Activated T-cell treated with anti-CD3 and anti-CD28 coated beads for 24 hours (primary cell): ENCODE measurements at places on chromosomes 12 and 14.
A peak's percentile ranks its signal among the peaks of the same experiment; 100 is the strongest.

DNA sequence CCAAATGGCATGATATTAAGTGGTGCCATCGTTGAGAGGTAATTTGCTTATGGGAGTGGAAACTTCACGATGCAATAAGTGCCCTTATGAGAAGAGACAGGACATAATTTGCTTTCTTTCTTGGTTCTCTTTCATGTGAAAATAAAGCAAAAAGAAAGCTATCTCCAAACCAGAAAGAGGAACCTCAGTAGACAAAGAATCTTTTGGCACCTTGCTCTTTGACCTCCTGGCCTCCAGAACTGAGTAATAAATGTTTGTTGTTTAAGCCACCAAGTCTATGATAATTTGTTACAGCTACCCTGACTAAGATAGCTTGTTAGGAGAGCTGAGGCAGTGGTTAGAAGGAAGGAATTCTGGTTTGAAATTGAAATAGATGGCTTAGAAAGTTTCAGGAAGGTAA, 39.6 kb downstream of the CCER1 start:
- no peak for DNase-seq

- DNase-seq, result no peak
These were observed 52.5 kb downstream of the KANSL2 start for GRCh38 chr12:48629541-48629940.

DNA sequence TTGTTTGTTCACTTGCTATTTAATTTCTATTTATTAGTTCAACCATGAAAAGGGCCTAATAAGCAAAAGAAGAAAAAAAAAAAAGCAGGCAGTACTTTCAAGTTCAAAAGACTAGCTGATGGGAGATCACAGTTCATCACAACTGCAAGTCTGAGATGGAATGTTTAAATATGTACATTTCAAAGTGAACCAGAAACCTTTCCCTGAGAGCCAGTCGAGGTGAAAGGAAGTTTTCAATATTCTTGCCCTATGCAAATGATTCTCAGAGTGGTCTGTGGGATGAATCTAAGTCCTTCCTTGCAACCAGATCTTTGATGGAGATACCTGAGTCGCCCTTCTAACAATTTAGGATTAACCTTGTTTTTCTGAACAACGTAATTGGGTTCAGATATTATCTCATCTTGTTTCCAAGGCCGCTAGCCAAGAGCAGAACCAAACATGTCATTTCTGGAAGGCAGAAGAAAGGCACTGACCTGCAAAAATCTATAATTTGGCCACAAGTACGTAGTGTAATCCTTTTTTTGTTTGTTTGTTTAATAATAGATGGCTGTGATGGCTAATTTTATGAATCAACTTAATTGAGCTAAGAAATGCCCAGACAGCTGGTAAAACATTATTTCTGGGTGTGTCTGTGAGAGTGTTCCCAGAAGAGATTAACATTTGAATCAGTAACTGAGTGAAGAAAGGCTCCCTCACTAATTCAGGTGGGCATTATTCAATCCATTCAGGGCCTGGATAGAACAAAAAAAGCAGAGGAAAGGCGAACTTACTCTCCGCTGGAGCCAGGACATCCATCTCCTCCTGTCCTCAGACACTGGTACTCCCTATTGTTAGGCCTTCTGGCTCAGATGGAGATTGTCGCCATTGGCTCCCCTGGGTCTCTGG, 171.1 kb upstream of the TMPO start:
- DNase-seq, result no peak

- DNase-seq, result no peak
These were observed 202 bp downstream of the YAF2 start for GRCh38 chr12:42237853-42238239.

- no peak for DNase-seq
These were observed 60.0 kb upstream of the FBXO33 start for GRCh38 chr14:39492267-39492666.

GRCh38 chr12:17928708-17929366, 161.2 kb downstream of the RERGL start:
- DNase-seq, result no peak

- no peak for DNase-seq
These were observed 958 bp downstream of the RTN1 start for GRCh38 chr14:59869381-59870255.

DNA sequence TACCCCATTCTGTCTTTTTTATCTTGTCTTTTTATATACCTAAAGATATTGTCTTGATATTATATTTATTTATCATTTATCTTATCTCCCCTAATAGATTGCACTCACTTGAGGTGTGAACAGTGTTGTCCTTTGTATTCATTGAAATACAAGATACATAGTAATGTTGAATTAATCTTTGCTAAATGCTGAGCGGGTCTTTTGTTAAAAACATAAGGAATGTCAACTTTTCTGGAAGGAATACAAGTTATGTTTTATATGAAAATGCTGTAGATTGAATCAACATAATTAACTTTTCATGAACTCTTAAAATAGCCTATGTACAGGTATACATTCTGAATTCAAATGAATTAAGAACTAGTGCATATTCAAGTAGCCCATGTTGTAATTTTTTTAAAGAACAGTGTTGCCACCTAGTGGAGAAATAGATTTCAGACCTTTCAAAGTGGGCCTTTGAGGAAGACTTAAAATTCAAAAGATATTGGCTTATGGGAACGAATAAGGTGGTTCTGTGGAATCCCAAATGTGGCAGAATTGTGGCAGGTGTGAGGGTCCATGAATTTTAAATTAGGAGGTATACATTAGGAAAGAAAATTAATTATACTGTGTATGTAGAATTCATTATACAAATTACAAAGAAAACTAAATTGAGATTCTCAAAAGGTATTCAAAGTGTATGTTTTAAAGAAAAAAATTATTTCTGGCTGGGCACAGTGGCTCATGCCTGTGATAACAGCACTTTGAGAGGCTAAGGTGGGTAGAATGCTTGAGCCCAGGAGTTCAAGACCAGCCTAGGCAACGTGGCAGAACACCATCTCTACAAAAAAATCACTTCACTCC, 19.1 kb downstream of the BBOF1 start:
- no peak for DNase-seq

- DNase-seq, result no peak
These were observed 130.8 kb downstream of the EFCAB11 start for GRCh38 chr14:89823743-89824142.

- DNase-seq, result no peak
These were observed 99.2 kb downstream of the SNAPC1 start for GRCh38 chr14:61861320-61861865.

GRCh38 chr12:95185854-95186253, 31.4 kb downstream of the FGD6 start:
- no peak for DNase-seq

- DNase-seq, result no peak
These were observed 13.5 kb downstream of the SINHCAF start for GRCh38 chr12:31312431-31312830.

- no peak for DNase-seq
These were observed 13.1 kb upstream of the PRKAG1 start for GRCh38 chr12:49031573-49032161.

- DNase-seq, result no peak
These were observed 1502.6 kb upstream of the FLRT2 start for GRCh38 chr14:84027351-84027750.

DNA sequence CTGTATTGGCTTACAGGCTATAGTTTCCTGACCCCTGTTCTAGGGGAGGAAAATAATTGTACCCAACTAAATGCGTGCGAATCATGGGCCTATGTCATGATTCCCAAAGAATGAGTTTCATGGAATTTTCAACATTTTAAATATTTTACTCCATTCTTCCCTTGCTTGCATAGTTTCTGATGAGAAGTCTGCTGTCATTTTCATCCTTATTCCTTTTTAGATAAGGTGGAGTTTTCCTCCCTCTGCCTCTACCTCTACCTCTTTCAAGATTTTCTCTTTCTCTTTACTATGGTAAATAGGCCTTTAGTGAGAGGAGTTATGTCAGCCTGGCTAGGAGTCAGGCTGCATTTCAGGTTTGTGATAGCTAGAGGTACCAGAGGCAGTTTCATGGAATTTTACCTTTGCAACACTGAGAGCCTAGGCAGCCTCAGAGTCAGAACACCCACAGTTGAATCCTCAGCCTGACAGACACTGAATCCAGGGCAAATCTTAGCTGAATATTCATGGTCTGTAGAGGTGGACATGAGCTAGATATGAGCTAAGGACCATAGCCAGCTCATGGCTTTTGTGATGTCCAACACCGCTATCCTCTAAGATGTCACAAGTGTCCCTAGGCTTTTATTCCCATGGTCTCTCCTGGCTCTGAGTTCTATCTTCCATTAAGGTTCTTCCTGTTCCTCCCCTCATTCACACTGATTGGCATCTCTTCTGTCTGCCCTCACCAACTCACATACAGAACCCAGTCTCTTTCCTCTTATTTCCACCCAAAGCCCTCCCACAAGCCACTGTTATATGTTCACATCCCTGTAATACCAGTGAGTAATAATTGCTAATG, 6.0 kb downstream of the SERPINA3 start:
- DNase-seq, result no peak

DNA sequence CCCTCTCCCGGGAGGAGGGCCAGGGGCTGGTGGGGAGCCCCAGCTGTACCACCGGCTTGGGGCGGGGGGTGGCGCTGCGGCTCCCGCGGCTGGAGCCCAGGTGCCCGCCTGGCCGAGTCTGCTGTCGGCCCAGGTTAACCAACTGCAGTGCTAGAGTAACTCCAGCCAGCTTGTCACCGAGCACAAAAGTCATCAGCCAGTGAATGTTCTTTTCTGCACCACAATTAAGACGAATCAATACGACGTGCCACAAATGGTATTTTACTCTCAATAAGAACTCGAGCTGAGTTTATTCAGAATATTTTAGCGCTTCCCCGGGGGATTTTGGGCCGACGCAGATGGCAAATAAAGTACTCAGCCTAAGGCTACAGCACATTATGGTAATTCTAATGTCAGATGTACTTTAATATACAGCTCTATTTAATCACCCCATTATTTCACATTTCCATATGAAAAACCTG, 83.2 kb downstream of the BCL11B start:
- DNase-seq, result no peak

- no peak for DNase-seq
These were observed 12.1 kb downstream of the TCL1A start for GRCh38 chr14:95701846-95702221.

- DNase-seq, result no peak
These were observed 454.2 kb downstream of the AEBP2 start for GRCh38 chr12:19893514-19893913.

- no peak for DNase-seq
These were observed 26.8 kb downstream of the AREL1 start for GRCh38 chr14:74685921-74686678.

DNA sequence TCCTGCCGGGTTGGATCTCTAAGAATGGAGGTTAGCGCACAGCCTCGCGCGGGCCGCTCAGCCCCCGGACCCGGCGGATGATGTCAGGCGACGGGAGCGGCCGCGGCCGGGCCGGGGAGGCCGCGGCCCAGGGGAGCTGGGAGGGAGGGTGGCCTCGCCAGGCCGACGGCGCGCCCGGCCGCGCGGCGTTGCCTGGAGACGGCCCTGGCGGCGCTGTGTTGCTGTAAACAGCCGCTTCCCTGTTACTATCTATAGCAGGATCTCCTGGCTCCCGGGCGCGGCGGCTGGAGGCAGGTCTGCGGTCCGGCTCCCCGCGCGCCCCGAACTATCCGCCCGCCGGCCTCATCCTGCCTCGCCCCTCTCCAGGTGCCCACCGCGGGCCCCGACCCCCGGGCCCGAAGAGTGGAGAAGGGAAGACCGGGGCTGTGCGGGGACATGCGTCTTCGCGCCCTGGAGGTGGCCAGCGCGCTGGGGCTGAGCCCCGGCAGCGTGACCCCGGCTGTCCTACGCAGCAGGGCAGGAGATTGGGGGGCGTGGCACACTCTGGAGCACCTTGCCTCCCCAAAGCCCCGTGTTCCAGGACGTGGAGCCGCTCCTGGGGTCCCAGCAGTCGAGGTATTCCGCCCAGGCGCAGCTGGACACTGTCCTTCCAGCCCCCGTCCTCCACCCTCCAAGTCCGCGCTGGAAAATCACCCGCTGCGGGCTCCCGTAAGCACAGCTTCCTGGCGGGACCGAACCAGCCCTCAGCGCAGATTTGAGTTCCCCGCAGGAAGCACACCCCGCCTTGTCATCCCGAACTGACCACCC, 1.4 kb upstream of the FOS start:
- no peak for DNase-seq

GRCh38 chr14:25215607-25216006, 165.7 kb upstream of the STXBP6 start:
- DNase-seq, result no peak

DNA sequence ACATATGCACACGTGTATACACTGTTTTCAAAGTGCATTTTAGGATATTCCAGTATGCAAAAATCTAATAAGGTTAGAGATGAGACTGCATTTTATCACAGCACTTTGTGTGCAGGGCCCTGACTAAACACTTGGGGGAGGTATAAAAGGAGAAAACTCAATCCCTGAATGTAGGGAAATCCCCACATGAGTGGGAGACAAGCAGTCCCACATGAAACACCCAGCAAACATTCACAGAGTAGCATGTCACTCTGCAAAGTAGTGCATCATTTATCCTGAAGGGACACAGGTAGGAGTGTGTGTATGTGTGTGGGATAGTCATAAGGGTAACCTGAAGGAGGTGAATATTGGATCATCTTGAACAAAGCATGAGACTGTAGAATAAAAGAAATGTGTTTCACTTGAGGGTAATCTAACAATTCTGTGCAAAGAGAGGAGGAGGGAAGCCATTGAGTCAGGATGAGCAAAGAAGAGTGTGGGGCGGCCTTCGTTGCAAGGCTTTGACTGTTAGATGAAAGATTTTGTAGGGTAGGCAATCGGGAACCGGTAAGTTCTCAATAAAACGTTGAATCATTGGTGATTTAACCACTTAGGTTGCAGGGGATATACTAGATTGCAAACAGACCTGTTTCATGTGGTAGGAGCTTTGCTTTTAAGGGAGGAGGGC, 2.9 kb downstream of the PRPF40B start:
- peak; percentile 20 for DNase-seq

DNA sequence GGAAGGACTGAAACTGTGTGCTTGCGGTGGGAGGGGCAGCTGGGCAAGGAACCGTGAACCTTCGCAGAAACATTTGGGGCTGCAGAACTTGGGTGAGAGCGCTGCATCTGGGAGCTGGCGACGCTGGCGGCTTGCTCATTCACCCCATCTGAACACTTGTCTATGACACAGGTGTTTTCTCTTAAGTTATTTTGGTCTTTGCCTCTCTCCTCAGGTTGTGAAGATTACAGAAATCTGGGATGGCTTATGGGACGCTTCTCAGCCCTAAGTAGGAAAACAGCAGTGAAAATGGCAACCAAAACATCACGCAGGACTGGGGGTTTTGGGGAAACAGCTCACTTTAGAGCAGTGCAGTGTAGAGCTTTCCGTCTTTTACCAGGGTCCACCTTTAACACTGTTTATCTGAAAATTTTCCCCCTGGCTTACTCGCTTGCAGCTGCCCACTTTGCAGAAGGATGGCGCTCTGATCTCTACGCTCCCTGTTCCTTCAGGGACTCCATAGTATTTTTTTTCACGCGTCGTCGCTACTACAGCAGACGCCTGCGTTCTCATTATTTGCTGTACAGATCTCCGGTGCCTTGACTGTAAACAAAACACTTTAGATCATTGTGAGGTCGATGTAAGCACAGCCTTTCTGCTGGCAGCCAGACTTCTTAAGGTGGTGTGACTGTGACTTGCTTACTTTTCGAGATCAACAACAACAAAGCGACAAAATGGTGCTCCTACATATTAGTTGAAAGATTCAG, 2.7 kb upstream of the CDKN1B start:
- DNase-seq, result no peak

- no peak for DNase-seq
These were observed 12.2 kb downstream of the EIF5 start for GRCh38 chr14:103346286-103346685.
